ENCODE measurements at places on chromosomes 12 and 14.

DNA sequence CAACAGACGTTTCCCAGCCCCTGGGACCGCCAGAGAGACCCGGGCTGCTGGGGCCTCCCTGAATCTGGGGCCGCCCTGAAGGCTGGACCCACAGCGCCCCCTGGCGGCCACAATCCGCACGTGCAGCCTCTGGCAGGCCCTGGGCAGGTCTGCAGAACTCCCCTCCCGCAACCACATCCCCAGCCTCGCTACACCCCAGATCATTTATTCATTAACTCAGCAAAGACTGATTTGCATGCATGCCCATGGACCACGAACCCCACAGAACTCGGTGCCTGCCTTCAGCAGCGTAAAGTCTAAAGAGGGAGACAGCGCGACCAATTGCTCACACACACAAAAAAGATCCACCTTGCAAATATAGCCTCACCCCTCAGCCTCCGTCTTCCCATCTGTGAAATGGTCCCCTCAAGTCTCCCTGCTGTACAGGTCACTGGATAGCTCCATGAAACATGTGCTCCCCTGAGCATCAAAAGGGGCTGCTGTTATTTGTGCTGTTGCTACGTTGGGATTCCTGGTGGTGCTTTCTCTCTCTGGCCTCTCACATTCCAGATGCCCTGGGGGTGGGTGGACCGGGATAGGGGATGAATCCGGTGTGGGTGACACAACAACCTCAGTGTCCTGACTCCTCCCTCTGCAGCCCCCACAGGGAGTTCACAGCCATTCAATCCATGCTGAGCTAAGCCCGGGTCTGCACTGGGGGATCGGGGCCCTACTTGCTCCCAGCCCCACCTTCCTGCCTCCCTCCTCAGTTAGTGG lies 96.4 kb downstream of the SCARB1 start:
- DNase-seq = peak; percentile 88

- no peak for DNase-seq
Measured at GRCh38 chr14:23101213-23101970, 3.4 kb downstream of the CIROP start.

GRCh38 chr12:14959916-14960496 lies 1.4 kb downstream of the ARHGDIB start:
- DNase-seq = no peak

DNA sequence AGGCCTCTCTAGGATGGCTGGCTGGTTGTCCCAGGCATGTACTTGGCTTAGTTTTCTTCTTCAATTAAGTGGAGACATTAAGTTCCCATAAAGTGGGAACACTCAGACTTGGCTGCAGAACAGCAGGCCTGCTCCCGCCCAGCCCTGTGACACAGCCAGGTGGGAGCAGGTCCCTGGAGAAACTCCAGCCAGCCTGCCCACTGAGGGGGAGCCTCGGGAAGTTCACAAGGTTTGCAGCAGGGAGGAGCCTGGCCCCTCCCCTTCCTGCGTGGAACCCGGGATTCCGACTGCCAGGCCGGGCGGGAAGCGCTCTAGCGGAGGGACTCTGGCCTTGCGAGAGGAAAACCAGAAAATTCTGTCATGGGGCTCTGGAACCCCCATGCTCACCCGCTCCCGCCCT lies 98.3 kb upstream of the EVL start:
- DNase-seq = no peak

DNA sequence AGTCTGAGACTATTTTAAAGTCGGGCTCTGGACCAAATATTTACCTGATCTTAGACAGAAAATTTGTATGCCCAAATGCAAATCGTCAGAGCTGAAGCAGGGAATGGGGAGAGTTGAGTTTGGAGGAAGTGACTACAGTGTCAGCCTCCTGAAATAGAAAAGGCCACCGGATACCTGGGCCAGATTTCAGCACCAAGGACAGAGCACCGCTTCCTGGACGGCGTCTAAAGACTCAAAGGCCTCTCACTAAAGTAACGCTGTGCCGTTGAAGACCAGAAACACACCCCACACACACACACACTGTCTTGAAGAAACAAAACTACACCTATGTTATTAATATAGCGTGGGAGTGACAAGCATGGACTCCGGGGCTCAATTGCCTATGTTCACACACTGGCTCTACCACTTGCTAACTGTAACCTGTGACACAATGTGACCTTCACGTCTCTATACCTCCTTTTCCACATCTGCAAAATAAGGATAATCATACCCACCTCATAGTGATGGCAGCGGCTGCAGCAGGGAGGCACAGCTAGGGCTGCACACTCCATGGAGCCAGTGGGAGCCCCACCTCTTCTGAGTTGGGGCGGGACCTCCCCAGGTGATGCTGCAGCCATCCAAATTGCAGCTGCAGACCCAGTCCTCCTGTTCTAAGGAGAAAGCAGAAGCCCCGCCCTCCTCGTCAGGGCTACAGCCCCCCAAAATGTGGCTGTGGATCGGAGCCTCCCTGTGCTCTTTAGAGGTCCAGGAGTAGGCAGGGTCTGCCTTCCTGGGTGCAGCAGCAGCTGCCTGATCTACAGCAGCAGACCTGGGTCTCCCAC lies 35.6 kb downstream of the KRT76 start:
- no peak for DNase-seq

DNA sequence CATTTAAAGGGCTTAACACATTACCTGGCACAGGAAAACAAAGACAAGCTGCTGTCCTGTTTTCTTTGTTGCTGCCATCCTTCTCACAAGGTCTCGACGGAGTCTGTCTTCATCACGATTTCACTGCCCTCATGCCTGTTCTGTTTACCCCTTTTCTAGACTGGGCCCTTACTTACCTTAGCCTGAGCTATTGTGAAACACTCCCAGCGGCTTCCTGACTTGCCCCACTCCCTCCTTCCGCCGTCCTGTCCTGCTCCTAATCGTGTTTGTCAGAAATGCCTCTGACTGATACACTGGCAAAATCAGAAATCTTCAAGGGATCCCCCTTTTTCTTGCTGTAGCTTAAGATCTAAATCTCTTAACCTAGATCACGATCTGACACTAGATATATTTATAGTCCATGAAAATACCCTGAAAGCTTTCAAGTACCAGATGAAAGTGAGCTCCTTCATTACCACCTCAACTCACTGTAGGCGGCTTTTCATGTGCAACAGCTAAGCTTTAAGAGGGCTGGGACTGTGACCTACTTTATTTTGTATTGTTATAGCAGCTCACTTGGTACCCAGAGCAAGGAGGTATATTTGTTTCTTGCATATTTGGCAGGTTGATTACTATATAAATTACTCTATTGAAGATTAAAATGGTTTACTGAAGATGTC lies 32.1 kb downstream of the TECPR2 start:
- DNase-seq = no peak

DNA sequence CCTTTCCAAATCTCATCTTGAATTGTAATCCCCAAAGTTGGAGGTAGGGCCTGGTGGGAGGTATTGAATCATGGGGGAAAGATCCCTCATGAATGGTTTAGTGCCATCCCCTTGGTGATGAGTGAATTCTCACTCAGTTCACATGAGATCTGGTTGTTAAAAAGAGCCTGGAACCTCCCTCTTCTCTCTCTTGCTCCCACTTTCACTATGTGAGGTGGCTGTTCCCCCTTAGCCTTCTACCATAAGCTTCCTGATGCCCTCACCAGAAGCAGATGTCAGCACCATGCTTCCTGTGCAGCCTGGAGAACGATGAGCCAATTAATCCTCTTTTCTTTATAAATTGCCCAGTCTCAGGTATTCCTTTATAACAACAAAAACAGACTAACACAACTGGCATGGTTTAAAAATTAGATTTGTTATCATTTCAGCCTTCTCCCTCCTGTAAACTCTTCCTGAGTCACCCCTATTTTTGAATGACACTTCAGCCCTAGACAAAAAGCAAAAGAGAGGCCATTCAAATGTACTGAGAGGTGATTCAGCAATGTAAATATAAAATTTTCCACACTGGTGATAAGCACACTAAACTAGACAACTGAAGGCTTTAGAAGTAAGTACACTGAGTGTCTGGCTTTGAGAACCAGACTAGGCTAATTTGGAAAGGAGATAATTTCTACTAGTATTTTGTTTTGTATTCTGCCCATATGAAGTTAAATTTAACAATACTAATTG lies 212.1 kb upstream of the ABCD2 start:
- no peak for DNase-seq

DNA sequence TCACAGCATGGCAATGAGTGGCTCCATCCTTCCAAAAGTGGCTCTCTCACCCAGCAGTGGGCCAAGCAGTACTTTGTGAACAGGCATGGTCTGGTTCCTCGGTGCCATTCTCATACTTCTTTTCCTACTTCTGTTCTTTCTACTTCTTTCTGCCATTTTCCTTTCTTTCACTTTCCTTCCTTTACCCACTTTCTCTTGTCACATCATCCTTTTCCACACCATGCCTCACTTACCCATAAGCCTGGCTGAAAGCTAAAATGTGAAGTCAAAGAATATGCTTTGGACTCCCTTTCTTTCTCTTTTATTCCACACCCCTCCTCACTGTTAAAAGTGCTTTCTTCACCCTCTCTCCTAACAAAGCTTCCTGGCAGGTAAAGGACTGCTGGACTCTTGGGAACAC lies 57.0 kb downstream of the PTHLH start:
- DNase-seq = no peak

DNA sequence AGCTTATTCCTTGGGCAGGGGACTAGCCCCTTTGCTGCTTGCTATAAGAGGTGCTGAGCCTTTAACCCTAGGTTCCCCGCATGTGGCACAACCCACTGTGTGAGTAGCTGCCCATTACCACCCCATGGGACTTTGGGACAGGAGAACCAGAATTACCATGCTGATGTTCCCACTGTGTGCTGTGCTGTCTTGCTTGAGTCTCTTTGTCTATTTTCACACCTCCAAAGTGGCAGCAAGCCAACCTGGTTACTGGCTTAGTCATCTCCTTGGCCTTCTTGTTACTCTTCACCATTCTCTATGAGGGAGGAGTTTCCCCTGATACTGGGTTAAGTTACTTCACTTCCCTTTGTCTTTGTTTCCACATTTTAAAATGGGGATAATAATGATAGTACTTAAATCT lies 73.4 kb upstream of the ETV6 start:
- DNase-seq = no peak

- no peak for DNase-seq
Measured at GRCh38 chr14:27739657-27740156, 1026.9 kb upstream of the FOXG1 start.

- DNase-seq = no peak
Measured at GRCh38 chr12:98227162-98227561, 288.2 kb upstream of the TMPO start.

- DNase-seq = no peak
Measured at GRCh38 chr12:121167951-121168350, 35.3 kb downstream of the P2RX7 start.

- no peak for DNase-seq
Measured at GRCh38 chr14:53608369-53608768, 348.3 kb downstream of the BMP4 start.
